ENCODE measurements at places on chromosomes 3 and 15. TPM values are rescaled to one million over a fixed set of nuclear protein-coding genes. Genes with fewer than 3 reads are reported as not detected.

The TMEM212 gene
- total RNA-seq = not detected

The CD86 gene
- total RNA-seq = 1.0 TPM

- no peaks in the 10 kb centered on the region for H3K27me3 ChIP-seq
- no peak overlapping the region for H3K27ac ChIP-seq
- no peak for DNase-seq
- peaks cover 43% of the 10 kb centered on the region for H3K36me3 ChIP-seq
These were observed 56.7 kb upstream of the LMOD3 start for GRCh38 chr3:69178838-69179739.

The TOP2B gene
- 143 TPM for total RNA-seq

- H3K27ac ChIP-seq = no peak overlapping the region
- H3K4me1 ChIP-seq = peaks cover 22% of the 10 kb centered on the region
- no peak for DNase-seq
- no peak overlapping the region for H3K4me3 ChIP-seq
- H3K36me3 ChIP-seq = peaks cover 2% of the 10 kb centered on the region
- H3K27me3 ChIP-seq = no peaks in the 10 kb centered on the region
These were observed 29.9 kb upstream of the STT3B start for GRCh38 chr3:31502803-31503221.

GRCh38 chr3:39275052-39275451 lies 4.8 kb downstream of the CX3CR1 start:
- H3K27ac ChIP-seq = no peak overlapping the region
- no peak overlapping the region for H3K4me3 ChIP-seq
- peaks cover 19% of the 10 kb centered on the region for H3K4me1 ChIP-seq
- peaks cover 24% of the 10 kb centered on the region for H3K27me3 ChIP-seq
- no peak for DNase-seq

DNA sequence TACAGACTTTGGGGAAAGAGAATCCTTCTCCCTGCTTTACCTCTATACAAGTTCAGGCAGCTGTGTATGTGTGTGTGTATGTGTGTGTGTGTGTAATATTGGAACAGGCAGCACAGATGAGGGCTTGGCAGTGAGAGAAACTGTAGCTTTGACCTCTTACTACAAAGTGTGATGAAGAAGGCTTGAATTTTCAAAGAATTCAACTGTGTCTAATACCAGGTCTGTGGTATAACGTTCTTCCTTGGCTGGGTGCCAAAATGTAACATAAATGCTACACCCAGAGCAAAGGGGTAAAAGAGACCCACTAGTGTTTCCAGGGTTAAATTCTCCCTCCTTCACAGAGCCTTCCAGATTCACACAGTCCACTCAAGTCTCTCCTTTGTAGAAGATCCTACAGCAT lies 51.1 kb downstream of the CHST2 start:
- DNase-seq = no peak
- peak overlapping the region; percentile 100 for H3K27ac ChIP-seq
- H3K36me3 ChIP-seq = peaks cover 23% of the 10 kb centered on the region
- peak overlapping the region; percentile 79 for H3K4me3 ChIP-seq
- H3K4me1 ChIP-seq = peaks cover 50% of the 10 kb centered on the region
- H3K27me3 ChIP-seq = no peaks in the 10 kb centered on the region

- no peaks in the 10 kb centered on the region for H3K36me3 ChIP-seq
- DNase-seq = no peak
- H3K27me3 ChIP-seq = peaks cover 4% of the 10 kb centered on the region
- H3K27ac ChIP-seq = no peak overlapping the region
- H3K4me3 ChIP-seq = no peak overlapping the region
These were observed 45.7 kb downstream of the EXOG start for GRCh38 chr3:38541806-38542205.

DNA sequence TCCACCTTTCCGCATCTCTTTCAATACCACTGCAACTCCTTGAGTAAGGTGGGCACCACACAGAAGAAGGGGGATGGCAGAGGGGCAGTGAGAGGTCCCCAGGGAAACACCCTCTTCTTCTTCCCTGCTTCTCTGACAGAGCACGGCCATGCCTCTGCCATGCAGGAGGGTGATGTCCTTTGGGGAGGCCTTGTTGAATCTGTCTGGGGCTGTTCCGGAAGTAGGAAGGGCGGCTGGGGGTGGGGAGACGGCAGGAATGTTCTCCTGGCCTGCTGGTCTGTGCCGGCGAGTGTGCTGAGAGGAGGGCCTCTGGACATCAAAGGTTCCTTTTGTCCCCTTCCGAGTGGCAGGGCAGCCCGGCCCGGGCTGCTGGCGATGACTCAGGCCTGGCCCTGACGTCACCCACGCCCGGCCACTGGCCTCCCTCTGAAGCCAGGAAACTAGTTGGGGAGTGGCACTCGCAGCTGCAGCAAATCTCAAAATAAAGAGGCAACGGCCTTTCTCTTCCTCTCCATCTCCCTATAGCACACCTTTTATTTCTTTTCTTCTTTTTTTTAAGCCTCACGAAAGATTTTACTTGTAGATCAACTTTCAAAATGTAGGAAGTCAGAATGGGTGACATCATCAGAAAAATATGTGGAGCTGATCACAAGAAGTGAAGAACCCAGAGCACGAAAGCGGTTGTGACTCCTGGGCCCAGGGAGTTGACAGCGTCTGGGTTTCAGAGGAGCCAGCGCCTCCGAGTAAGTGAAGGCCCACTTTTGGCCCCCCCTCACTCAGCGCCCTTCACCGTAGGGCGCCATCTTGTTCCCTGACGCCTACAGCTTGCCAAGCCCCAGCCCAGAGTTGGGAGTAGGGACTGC lies at the start of gene ZBTB38:
TSS of gene ZBTB38 (plus strand) at position 443 of the 863 bp plus-strand sequence. CDS start 73,885 bp downstream, outside the sequence.
- H3K27me3 ChIP-seq = no peaks in the 10 kb centered on the region
- DNase-seq = no peak
- peaks cover 2% of the 10 kb centered on the region for H3K36me3 ChIP-seq
- H3K27ac ChIP-seq = no peak within 1 kb of the TSS

The PIK3CA gene
- 28.6 TPM for total RNA-seq

GRCh38 chr15:41987925-41988275 lies 15.5 kb upstream of the EHD4 start:
- H3K36me3 ChIP-seq = no peaks in the 10 kb centered on the region
- no peak overlapping the region for H3K27ac ChIP-seq
- DNase-seq = no peak
- H3K4me3 ChIP-seq = no peak overlapping the region
- no peaks in the 10 kb centered on the region for H3K27me3 ChIP-seq

DNA sequence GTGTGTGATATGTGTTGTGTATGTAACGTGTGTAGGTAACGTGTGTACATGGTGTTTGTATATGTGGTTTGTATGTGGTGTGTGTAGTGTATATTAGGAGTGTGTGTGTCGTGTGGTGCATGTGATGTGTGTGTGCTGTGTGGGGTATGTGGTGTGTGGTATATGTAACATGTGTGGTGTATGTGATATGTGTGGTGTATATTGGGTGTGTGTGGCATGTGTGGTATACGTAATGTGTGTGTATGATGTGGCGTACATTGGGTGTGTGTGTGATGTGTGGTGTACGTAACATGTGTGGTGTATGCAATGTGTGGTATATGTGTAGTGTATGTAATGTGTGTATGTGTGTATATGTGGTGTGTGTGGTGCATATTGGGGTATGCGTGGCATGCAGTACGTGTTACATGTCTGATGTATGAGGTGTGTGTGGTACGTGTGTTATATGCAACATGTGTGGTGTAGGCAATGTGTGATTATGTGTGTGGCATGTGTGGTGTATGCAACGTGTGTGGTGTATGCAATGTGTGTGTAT lies 41.2 kb downstream of the ARRDC4 start:
- no peak overlapping the region for H3K4me3 ChIP-seq
- H3K36me3 ChIP-seq = no peaks in the 10 kb centered on the region
- H3K27ac ChIP-seq = no peak overlapping the region
- no peak for DNase-seq
- H3K27me3 ChIP-seq = no peaks in the 10 kb centered on the region
- H3K4me1 ChIP-seq = no peaks in the 10 kb centered on the region

- peak overlapping the region; percentile 100 for H3K27ac ChIP-seq
- H3K4me3 ChIP-seq = peak overlapping the region; percentile 99
- no peak for DNase-seq
- peaks cover 17% of the 10 kb centered on the region for H3K36me3 ChIP-seq
- H3K27me3 ChIP-seq = no peaks in the 10 kb centered on the region
- peaks cover 38% of the 10 kb centered on the region for H3K4me1 ChIP-seq
These were observed 1.1 kb downstream of the SEC11A start for GRCh38 chr15:84714821-84715220.

The ECT2 gene
- 44.4 TPM for total RNA-seq

DNA sequence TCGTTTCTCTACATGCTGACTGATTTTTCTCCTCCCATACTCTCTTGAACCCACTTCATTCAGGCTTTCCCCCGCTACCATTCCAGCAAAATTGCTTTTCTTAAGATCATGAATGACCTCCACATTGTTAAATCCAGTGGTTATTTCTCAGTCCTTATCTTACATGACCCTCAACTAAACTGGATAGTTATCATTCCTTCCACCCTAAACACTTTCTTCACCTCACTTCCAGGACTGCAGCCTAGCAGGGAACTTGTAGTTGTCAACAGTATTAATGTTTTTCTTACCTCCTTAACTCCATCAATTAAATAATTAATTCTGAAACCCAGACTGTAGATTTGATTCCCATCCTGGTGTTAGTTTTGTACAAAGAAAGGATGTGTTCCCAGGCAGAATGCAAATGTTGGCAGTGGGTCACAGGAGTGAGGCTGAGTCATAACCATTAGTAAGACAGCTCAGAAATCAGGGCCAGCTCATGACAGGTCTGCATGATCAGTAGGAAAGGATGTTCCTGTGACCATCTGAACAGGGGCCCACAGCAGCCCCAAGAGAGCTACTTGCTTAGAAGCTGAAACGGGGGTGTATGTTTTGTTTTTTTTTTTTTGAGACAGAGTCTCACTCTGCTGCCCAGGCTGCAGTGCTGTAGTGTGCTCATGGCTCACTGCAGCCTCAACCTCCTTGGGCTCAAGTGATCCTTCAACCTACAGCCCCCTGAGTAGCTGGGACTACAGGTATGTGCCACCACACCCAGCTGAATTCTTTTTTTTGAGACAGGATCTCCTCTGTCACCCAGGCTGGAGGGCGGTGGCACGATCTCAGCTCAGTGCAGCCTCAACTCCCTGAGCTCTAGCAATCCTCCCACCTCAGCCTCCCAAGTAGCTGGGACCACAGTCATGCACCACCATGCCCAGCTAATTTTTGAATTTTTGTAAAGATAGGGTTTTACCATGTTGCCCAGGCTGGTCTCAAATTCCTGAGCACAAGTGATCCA lies 9.1 kb downstream of the BCL2L10 start:
- H3K4me3 ChIP-seq = no peak overlapping the region
- H3K4me1 ChIP-seq = peaks cover 10% of the 10 kb centered on the region
- H3K27me3 ChIP-seq = peaks cover 11% of the 10 kb centered on the region

GRCh38 chr3:134258761-134259347 lies 8.2 kb upstream of the RYK start:
- H3K36me3 ChIP-seq = no peaks in the 10 kb centered on the region
- H3K27me3 ChIP-seq = peaks cover 50% of the 10 kb centered on the region
- DNase-seq = no peak
- H3K4me3 ChIP-seq = no peak overlapping the region
- H3K4me1 ChIP-seq = peaks cover 4% of the 10 kb centered on the region

DNA sequence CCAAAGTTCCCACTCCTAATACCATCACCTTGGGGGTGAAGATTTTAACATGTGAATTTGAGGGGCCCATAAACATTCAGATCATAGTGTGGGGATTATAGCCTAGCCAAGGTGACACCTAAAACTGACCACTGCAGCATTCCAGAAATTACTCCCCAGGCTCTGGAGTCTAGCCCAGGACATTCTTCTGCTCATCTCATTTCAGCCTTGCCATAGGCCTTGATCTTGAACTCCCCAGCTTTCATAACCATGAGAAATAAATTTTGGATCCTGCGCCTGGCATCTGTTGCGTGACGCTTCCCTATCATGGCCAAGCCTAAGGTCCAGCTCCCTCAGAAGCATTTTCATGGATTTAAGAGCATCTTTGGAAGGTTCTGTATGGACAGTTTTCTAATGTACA lies 502.9 kb upstream of the THBS1 start:
- H3K4me3 ChIP-seq = no peak overlapping the region
- no peak overlapping the region for H3K27ac ChIP-seq
- peaks cover 11% of the 10 kb centered on the region for H3K27me3 ChIP-seq
- no peaks in the 10 kb centered on the region for H3K36me3 ChIP-seq
- H3K4me1 ChIP-seq = no peaks in the 10 kb centered on the region

GRCh38 chr3:169644750-169645149 lies 18.8 kb downstream of the MECOM start:
- DNase-seq = no peak
- no peaks in the 10 kb centered on the region for H3K36me3 ChIP-seq
- H3K27ac ChIP-seq = no peak overlapping the region
- H3K27me3 ChIP-seq = peaks cover 25% of the 10 kb centered on the region
- H3K4me3 ChIP-seq = no peak overlapping the region
- no peaks in the 10 kb centered on the region for H3K4me1 ChIP-seq

GRCh38 chr3:107919239-107919638 lies 171.6 kb downstream of the CD47 start:
- peaks cover 17% of the 10 kb centered on the region for H3K27me3 ChIP-seq
- no peaks in the 10 kb centered on the region for H3K4me1 ChIP-seq
- H3K27ac ChIP-seq = no peak overlapping the region

GRCh38 chr15:22259881-22260421 lies 179.6 kb downstream of the OR4M2 start:
- peak overlapping the region; percentile 20 for H3K4me3 ChIP-seq
- DNase-seq = no peak
- H3K4me1 ChIP-seq = peaks cover 15% of the 10 kb centered on the region
- peak overlapping the region; percentile 62 for H3K27ac ChIP-seq
- no peaks in the 10 kb centered on the region for H3K36me3 ChIP-seq

The MYLK gene
- 0.11 TPM for total RNA-seq

- H3K27ac ChIP-seq = no peak overlapping the region
- H3K27me3 ChIP-seq = peaks cover 2% of the 10 kb centered on the region
- no peak for DNase-seq
- no peak overlapping the region for H3K4me3 ChIP-seq
- H3K4me1 ChIP-seq = no peaks in the 10 kb centered on the region
These were observed 156.7 kb downstream of the TJP1 start for GRCh38 chr15:29665444-29666003.

Data from activated naive CD8-positive, alpha-beta T cell treated with anti-CD3 and anti-CD28 coated beads, Interleukin-2, amount 10 ng/mL, durations not matched to agents 7 days and 5 days (primary cell).